ENCODE measurements at places on chromosomes 5 and 9.

DNA sequence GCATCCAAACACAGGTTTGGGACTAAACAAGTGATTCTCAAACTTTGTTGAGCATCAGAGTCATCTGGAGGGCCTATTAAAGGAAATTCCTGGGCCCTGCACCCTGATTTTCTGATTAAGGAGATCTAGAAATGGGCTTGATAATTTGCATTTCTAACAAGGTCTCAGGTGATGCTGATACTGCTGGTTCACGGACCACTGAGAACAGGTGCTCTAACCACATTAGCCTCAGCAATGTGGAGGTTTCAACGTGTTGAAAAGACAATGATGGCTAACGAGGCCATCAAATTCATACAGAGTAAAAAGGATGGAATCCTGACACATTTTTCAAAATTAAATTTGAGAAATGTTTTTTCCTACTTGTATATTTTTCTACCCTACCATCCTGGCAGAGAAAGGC is 172.1 kb downstream of the TSSK1B start:
- DNase-seq: no peak

GRCh38 chr5:115977988-115978387 is 15.7 kb downstream of the LVRN start:
- DNase-seq: no peak

- DNase-seq: no peak
Observed at GRCh38 chr9:25752398-25752797, 74.2 kb upstream of the TUSC1 start.

DNA sequence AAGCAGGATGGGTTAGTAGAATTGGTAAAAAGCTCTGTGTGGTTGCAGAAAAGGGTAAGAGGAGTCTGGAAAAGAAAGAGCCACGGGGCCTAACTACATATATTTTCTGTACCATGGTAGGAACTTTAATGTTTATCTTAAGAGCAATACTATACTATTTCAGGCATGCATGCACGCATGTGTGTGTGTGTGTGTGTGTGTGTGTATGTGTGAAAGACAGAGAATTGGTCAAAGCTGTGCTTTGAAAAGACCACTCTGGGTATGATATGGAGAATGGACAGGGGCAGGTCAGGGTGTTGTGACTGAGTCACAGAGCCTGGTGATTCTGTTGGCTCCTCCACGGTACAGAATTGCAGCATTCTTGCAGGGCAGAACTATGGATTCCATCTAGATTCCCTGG is 339.3 kb downstream of the SLIT3 start:
- no peak for DNase-seq

- no peak for DNase-seq
Observed at GRCh38 chr5:91379246-91379913, 3.7 kb downstream of the ARRDC3 start.

DNA sequence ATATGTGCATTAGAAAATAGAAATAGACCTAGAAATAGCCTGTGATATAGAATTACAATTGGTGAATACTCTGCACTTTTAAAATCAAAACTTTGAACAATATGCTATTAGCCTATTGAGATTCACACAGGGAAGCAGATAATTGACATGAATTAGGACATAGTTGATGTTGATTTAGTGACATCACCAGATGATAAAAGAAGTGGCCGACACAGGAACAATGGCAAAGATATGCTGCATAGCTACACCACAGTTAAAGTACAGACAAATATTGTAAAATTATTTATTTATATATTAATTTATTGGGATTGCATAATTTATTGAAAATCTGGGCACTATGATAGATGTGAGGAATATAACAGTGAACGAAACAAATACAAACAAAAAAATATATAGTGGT is 261.5 kb upstream of the CCNH start:
- DNase-seq: no peak

DNA sequence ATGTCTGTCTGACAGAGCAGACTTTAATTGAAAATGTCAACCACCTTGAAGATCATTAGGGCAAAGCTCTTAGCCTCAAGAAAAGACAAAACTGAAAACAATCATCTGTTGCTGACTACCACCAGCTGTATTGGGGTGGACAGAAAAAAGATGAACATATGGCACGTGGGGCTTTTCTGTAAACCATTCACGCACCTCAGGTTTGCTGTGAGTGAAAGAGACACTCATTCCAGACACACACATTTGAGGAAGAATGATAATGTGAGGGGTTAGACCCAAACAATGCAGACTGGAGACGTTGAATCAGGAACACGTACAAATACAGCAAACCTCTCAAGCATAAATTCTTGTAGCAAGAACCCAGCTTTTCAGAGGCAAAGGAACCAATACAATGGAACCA is 158.7 kb downstream of the EBF1 start:
- no peak for DNase-seq

GRCh38 chr5:107672211-107673038 is 1.7 kb upstream of the EFNA5 start:
- peak; percentile 77 for DNase-seq

GRCh38 chr9:110065532-110065931 is 142.4 kb downstream of the C9orf152 start:
- DNase-seq: no peak

GRCh38 chr9:120921661-120922181 is 4.9 kb downstream of the TRAF1 start:
- no peak for DNase-seq
